ENCODE measurements at places on chromosomes 7 and 10. TPM values are rescaled to one million over a fixed set of nuclear protein-coding genes. Genes with fewer than 3 reads are reported as not detected.

GRCh38 chr7:142583446-142583845 is 165.8 kb upstream of the PRSS1 start:
- no peak overlapping the region for H3K4me3 ChIP-seq
- no peaks in the 10 kb centered on the region for H3K27me3 ChIP-seq
- no peaks in the 10 kb centered on the region for H3K36me3 ChIP-seq
- DNase-seq: no peak

DNA sequence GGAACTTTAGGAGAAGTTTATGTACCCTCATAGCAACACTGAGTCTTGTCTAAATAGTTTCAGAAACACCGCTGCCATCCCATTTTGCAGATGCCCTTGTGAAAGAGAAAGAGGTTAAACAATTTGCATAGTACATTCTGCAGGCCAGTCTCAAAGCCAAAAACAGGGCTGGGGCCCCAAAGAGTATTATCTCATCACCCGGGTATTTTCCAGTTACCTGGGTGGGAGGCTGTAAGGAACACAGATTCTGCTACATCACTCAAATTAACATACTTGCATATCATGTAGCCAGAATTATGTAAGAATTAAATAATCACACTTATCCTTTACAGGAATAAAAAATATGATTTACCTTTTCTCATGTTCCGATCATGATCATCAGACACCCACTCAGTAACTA is 3.1 kb upstream of the FAM171A1 start:
- no peak overlapping the region for H3K27ac ChIP-seq
- H3K36me3 ChIP-seq: no peaks in the 10 kb centered on the region
- H3K27me3 ChIP-seq: no peaks in the 10 kb centered on the region
- no peak for DNase-seq
- peaks cover 11% of the 10 kb centered on the region for H3K4me1 ChIP-seq

DNA sequence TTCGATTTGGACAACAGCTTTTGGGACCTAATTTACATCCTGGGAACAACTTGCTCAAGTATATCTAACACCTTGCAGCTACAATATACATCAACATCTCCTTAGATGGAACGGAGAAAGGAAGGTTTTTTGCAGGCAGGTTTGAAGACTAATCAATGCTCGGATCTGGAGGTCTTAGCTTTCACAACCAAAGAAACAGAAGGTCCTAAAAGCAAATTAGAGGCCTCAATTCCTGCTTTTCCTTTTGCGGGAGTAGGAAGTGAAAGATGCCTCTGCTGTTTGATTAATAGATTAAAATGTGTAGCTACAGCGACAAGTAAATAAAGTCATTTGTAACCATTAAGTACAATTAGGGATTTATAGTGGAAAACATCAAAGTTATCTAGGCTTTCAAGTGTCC is 3.7 kb upstream of the SP8 start:
- no peak overlapping the region for H3K4me3 ChIP-seq
- DNase-seq: no peak

- no peak overlapping the region for H3K27ac ChIP-seq
- peaks cover 56% of the 10 kb centered on the region for H3K27me3 ChIP-seq
- no peaks in the 10 kb centered on the region for H3K36me3 ChIP-seq
- H3K4me1 ChIP-seq: peaks cover 9% of the 10 kb centered on the region
Measured at GRCh38 chr10:117685431-117685830, 142.9 kb downstream of the EMX2 start.

GRCh38 chr10:26085549-26085948 is 131.0 kb upstream of the GAD2 start:
- no peaks in the 10 kb centered on the region for H3K4me1 ChIP-seq
- H3K4me3 ChIP-seq: no peak overlapping the region
- H3K36me3 ChIP-seq: no peaks in the 10 kb centered on the region
- no peak for DNase-seq

DNA sequence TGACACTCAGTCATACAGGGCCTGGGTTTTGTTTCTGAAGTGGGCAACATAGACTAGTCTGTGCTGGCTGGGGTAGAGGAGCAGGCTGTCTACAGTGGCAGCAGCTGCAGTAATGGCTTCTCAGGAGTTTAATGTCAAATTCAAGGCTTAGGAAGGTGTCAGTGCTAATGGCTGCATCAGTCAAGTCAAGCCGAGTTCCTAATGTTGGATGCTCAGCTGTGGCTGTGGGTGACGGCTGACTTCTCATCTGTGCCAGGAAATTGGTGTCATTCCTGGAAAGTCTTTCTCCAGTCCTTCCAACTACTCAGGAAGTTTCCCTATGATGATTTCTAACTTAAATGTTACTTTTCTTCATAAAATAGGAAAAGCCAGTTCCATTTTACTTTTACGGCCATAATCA is 468.1 kb upstream of the IGFBP3 start:
- H3K27ac ChIP-seq: no peak overlapping the region
- no peak overlapping the region for H3K4me3 ChIP-seq
- no peaks in the 10 kb centered on the region for H3K27me3 ChIP-seq
- H3K36me3 ChIP-seq: no peaks in the 10 kb centered on the region

DNA sequence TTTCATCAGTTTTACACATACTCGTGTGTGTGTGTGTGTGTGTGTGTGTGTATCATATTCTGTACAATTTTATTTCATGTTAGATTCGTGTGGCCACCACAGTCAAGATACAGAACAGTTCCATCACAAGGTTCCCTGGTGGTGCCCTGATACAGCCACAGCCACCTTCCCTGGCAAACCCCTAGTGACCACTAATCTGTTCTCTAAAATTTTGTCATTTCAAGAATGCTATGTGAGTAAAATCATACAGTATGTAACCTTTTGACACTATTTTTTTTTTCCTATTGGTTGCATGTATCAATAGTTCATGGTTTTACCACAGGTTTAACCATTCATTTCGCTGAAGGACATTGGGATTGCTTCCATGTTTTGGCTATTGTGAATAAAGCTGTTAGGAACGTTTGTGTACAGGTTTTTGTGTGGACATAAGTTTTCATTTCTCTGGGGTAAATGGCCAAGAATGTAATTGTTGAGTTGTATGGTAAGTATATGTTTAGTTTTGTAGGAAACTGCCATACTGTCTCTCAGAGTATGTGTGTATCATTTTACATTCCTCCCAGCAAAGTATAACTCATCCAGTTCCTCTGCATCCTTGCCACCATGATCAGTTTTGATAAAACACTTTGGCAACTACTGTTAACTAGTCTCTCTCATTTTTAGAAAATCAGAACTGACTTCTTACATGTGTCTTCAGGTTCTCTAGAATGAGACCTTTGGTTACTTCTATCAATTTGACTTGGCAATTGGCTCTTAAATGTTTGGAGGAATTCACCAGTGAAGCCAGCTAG is 20.6 kb downstream of the KLHDC10 start:
- no peaks in the 10 kb centered on the region for H3K27me3 ChIP-seq
- no peak overlapping the region for H3K27ac ChIP-seq

Gene OR9A2
- polyA plus RNA-seq: not detected

Gene MYL10
- not detected for polyA plus RNA-seq

Gene CCDC3
- 2.1 TPM for polyA plus RNA-seq

Gene MYPN
- 0.06 TPM for polyA plus RNA-seq
